ENCODE measurements at places on chromosomes 7 and 10.

DNA sequence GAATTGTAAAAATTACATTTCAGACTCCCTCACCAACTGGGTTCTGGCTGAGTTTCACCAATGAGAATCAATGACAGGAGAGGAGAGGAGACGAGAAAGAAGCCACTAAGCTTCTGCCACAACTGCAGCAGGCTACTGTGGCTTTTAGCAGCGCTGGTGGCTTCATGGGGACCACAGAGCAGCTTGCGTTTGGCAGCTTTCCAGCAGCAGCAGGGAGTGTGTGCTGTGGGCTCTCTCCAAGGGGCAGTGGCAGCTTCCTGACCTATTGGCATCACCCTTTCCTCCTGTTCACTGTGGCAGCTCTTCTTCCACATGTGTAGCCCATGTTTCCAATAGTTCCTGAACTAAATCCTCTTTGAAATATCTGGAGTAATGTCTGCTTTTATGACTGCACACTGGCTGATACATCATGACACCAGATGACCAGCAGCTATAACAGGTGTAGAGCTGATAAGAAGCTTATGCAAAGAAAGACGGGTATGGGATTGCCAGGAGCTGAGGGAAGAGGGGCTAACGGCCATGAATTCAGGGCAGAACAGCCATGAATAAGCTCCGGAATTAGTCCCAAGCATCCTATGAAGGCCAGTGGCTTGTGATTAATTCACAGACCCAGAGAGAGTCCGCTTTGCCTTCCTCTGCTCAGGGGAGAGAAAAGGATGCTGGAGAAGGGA, 46.8 kb downstream of the KCNH2 start:
- no peak for DNase-seq

DNA sequence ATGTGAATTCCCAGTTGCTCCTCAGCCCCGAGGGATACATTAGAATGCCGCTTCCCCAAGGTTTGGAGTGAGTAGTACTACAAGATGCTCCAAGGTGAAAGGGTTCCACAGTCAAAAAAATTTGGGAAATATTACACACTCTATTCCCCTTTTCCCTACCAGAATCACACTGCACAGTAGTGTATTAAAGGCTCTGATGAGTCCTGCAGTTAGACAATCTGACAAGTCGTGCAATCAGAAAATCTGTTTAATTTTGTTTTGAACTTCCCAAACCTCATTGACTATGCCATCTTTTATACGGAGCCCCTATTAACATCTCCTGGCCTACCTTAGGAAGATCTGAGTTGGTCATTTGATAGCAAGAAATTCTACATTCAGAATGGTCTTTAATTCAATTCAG, 13.6 kb upstream of the UCMA start:
- DNase-seq, result no peak

DNA sequence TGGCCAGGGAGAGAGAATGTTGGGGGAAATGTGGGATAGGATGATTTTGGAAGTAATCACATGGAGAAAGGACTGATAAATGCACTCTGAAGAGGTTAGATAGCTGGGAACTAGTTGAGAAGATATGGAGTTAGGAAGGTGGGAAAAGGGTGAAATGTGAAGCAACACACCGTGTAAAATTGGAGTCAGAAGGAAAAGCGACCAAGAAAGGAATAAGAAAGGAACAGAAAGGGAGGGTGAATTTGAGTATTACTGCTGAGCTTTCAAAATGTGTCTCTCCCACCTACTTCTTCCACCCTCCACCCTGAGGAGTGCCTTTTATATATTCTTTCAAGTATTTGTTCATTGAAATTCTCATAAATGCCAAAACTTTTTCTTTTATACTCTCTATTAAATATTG, 171.8 kb downstream of the BMPER start:
- DNase-seq, result no peak

- no peak for DNase-seq
These were observed 10.0 kb downstream of the ZCCHC24 start for GRCh38 chr10:79435271-79436065.

- no peak for DNase-seq
These were observed 18.9 kb upstream of the NRP1 start for GRCh38 chr10:33353334-33353733.

GRCh38 chr10:48494611-48495010, 110.3 kb downstream of the ARHGAP22 start:
- no peak for DNase-seq

- no peak for DNase-seq
These were observed 262.3 kb upstream of the KLF14 start for GRCh38 chr7:130996205-130996832.

DNA sequence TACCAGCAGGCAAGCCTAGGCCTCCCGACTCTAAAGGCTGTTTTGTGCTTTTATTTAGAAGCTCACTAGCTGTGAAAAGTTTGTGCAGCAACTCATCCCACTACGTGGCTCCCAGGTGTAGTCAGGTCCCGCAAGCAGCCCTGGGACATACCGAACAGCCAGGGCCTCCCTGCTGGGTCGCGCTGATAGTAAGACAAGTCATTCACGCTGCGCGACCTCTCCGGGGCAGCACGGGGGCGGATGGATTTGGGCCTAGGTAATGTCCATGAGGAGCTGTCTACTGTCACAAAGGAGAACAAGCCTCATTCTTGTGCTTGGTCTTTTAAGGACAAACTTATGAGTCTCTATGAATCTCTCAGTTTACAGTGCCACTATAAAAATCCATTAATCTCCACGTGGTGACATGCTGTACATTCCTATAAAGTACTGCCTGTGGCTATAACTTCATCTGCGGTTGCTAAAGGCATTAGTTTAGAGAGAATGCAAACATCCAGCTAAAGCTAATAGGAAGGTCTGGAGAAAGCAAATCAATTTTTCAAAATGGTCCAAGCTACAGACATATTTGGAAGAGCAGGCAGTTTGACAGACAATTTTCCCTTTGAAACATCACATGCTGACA, 546.8 kb downstream of the PHTF2 start:
- DNase-seq, result no peak

- DNase-seq, result no peak
These were observed 403.2 kb downstream of the RPS24 start for GRCh38 chr10:78436706-78437406.

- no peak for DNase-seq
These were observed 178.4 kb downstream of the EXOC4 start for GRCh38 chr7:133431134-133431724.

- DNase-seq, result no peak
These were observed 40.7 kb downstream of the RSBN1L start for GRCh38 chr7:77736991-77737390.

GRCh38 chr7:27079234-27079975, 16.4 kb downstream of the HOXA1 start:
- no peak for DNase-seq

DNA sequence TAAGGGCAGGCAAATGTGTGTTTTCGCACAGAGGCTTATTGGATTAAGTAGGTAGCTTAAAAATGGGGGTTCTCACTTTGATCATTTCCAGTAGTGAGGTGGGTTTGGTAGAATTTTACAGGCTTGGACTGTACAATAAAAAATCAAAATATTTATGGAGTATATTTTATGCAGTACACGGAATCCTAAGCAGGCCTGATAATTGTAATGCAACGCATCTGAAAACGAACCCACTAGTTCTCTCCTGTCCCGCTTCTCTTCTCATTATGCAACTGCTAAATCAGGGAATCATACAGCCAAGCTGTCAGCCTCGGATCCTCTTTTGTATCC, 377 bp upstream of the POLR1F start:
- no peak for DNase-seq

- DNase-seq, result no peak
These were observed 168.9 kb downstream of the CSTF2T start for GRCh38 chr10:51530541-51530940.

DNA sequence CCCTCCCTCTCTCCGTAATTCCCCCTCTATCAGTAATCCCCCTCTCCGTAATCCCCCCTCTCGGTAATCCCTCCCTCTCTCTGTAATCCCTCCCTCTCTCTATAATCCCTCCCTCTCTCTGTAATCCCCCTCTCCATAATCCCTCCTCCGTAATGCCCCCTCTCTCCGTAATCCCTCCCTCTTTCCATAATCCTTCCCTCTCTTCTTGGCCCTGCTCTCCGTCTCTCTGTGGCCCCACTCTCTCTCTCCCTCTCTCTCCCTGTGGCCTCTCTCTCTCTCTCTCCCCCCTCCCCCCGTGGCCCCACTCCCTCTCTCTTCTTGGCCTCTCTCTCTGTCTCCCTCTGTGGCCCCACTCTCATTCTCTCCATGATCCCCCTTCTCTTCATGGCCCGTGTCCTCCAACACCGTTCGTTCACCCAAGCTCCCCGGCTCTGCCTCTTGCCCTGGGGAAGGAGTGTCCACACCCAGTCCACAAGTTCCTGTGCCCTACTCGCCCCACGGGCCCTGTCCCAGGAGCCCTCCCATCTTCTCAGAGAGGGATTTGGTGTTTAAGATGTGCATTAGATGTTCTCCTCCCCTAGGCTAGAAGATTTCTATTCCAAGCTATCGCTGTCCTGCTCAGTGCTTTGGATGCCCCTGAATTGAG, 19.8 kb downstream of the SHH start:
- no peak for DNase-seq

DNA sequence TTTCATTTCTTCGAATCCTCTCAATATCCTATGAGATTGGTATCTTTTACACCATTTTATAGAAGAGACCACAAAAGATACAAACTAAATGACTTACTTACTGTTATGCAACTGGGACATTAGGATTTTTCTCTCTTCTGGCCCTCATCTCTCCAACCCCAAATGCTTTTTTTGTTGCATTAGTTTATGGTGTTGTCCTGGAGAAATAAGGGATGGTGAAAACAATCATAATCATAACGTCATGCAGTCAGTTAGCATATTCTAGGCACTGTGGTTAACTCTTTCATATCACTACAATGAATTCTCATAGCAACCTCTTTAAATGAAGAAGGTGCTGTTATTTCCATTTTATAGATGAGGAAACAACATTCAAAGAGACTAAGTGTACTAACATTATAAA, 104.6 kb downstream of the PON1 start:
- no peak for DNase-seq

DNA sequence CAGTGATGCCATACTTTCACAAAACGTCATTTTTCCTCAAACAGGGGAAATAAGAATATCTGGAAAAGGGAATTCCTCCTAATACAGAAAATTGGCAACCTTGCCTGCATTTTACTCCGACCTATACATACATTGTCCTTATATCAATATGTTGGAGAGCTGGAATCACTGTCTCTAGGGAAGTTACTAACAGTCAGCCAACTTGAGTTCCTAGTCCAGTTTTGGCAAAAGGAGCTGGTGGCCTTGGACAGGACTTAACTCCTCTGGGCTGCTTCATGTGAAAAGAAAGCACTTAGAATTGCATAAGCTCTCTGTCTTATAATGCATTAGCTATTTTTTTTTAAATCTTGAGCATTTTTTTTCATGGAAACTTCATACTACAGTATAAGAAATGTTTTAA, 174.2 kb upstream of the HGF start:
- no peak for DNase-seq

GRCh38 chr10:71475243-71475871, 78.6 kb downstream of the CDH23 start:
- no peak for DNase-seq

DNA sequence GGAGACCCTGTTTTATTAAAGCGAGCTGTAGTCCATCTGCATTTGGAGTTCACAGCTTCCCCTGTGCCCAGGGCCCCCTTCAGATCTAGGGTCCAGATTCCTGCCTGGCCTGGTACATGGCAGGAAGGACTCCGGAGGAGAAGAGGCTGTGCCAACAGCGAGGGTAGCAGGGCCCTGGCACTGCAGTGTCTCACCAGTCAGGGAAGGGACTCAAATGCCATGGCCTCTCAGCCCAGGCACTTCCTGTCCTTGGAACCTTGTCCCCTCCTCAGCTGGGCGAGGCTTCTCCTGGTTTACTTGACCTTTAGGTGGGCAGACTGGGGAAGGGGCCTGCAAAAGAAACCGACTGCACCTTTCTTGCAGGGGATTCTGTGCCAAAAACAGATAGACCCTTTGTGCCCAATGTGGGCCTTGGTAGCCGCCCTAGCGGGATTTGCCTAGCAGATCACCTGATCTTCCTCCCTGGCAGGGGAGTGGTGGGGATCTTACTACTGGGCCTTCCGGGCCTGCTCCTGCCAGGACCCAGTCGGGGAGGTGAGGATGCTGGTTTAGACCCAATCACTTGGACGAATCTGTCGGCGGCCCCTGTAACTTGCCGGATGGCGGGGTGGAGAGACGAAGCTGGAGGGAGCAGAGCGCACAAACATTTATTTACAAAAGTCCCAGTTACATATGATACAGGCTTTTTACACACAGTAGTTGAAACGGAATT, 161.9 kb downstream of the RNF216 start:
- DNase-seq, result no peak

DNA sequence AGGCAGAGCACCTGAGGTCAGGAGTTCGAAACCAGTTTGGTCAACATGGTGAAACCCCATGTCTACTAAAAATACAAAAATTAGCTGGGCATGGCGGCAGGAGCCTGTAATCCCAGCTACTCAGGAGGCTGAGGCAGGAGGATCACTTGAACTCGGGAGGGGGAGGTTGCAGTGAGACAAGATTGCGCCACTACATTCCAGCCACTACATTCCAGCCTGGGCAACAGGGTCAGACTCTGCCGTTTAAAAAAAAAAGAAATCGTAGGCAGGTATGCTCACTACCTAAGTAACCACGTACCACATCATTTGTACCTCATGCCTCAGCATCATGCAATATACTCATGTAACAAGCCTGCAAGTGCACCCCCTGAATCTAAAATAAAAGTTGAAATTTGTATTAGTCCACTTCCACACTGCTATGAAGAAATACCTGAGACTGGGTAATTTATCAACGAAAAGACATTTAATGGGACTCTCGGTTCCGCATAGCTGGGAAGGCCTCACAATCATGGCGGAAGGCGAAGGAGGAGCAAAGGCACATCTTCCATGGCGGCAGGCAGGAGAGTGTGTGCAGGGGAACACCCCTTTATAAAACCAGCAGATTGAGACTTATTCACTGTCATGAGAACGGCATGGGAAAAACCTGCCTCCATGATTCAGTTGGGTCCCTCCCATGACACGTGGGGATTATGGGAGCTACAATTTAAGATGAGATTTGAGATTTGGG, 8.1 kb upstream of the EIF4H start:
- DNase-seq, result no peak

DNA sequence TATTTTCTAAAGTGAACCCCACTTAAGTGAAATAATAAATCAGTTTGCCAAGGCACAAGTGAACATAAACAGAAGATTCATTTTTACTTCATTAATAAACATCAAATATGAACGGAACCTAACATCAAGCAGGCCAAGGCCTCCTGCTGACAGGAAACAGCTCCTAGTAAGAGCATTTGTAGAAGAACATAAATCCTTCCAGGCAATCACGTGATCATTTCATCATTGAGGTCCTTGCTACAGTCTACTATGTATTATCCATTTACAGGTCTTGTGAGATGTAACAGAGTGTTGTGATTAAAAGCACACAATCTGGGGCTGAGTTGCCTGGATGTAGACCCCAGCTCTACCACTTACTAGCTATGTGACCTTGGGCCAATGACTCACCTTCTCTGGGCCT, 70.6 kb downstream of the CALD1 start:
- DNase-seq, result no peak

GRCh38 chr7:6420680-6421079, 27.1 kb downstream of the DAGLB start:
- DNase-seq, result no peak

DNA sequence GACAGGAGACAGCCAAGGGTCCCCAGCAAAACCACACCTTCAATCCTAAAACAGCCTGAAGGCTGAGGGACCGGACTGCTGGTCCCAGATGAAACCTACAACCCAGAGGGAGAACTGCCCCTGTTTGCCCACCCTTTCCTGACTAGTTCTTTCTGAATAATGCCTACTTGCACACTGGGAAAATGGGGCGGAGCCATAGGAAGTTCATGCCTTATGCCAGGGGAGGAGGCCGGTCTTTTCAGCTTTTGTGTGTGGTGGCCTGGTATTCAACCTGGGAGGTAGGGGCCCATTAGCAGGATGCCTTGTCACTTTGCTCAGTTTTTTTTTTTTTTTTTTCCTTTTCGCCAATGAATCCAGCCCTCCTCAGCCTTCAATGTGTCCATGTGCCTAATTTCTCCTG, 20.7 kb downstream of the TOMM7 start:
- no peak for DNase-seq

All from activated CD8-positive, alpha-beta memory T cell treated with anti-CD3 and anti-CD28 coated beads for 1 hour (primary cell).